ENCODE measurements at places on chromosomes 16 and 17.

GRCh38 chr17:72332367-72332766 lies 211.5 kb downstream of the SOX9 start:
- DNase-seq = no peak

DNA sequence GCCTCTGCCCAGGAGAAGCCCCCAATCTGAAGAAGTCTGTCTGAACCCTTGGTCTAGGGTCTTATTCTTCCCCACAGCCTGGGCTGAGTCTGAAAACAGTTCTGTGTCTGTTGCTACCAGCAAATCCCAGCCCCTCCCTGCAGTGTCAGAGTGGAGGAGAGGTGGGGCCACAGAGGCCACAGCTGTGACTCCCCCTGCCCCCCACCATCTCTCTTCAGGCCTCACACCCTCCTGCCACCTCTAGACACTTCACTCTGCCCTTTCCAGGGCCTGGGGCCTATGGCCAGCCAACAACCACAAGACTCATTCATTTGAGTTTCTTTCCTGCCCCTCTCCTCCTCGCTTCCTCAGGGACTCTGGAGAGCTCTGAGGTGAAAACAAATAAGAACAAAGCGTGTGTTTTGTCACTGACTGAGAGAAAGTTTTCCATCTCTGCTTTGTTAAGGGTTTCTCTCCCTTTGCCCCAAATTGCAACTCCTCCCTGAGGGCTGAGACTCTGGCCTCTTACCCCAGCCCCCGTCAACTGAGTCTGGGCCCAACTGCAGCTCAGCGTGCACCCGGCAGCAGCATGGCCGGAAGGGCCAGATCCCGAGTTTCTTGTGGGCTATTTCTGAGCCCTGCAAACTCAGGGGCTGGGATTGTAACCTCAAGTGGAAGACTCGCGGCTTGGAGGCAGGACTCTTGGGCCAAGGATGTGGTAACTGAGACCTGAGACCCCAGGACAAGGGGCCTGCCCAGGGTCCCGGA lies 13.2 kb downstream of the C17orf50 start:
- no peak for DNase-seq

DNA sequence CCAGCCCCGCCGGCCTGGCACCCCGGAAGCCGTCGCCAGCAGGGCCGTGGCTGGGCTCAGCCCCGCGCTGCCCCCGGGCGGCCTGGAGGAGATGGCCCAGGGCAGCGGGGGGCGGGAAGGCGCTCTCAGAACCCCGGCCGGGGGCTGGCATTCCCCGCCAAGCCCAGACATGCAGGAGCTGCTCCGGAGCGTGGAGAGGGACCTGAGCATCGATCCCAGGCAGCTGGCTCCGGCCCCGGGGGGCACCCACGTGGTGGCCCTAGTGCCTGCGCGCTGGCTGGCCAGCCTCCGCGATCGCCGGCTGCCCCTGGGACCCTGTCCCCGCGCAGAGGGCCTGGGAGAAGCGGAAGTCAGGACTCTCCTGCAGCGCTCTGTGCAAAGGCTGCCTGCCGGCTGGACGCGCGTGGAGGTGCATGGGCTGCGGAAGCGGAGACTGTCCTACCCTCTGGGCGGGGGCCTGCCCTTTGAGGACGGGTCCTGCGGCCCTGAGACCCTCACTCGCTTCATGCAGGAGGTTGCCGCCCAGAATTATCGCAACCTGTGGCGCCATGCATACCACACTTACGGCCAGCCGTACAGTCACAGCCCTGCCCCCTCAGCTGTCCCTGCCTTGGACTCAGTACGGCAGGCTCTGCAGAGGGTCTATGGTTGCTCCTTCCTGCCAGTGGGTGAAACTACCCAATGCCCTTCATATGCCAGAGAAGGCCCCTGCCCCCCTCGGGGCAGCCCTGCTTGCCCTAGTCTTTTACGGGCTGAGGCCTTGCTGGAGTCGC lies 551 bp downstream of the WDR81 start:
- no peak for DNase-seq

DNA sequence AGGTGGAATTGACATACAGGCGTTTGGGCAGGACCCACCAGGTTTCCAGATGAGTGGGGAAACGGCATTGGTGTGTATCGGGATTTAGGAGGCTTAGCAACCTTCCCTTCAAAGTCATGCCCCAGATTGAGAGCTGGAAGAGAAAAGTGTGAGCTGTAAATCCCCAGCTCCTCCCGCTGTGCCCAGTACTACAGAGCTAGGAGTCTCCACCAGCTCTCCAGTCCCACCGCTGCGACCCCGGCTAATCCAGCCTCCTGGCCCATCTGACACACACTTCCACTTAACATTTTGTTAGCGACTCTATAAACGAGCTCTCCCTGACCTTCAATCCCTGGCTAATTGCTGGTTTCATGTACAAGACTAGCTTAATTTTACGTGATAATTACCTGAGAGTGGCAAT lies 29.9 kb upstream of the LHX1 start:
- no peak for DNase-seq

DNA sequence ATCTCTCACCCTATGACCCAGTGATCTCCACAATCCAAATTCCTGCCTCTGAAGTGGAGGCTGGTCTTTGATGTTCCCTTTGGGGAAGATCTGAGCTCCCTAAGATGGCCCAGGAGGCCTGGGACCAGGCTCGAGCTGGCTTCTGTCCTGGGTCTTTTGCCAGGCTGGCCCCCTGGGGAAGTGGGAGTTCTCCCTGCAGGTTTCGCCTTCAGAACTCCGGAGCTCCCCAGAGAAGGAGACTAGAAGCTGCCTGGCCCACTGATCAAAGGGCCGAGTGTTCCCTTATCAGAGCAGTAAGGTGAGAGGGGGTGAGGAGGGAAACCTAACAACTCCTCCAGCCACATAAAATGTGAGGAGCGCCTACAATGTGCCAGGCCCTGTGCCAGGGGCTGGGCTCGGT lies 147.1 kb downstream of the IRF8 start:
- no peak for DNase-seq

- DNase-seq = peak; percentile 93
Measured at GRCh38 chr17:50866261-50866949, at the start of gene TOB1. TSS of gene TOB1 (minus strand) at chr17:50866354. CDS start at chr17:50864017, 2,337 bp downstream.

- no peak for DNase-seq
Measured at GRCh38 chr16:82203198-82203597, 33.2 kb upstream of the MPHOSPH6 start.

DNA sequence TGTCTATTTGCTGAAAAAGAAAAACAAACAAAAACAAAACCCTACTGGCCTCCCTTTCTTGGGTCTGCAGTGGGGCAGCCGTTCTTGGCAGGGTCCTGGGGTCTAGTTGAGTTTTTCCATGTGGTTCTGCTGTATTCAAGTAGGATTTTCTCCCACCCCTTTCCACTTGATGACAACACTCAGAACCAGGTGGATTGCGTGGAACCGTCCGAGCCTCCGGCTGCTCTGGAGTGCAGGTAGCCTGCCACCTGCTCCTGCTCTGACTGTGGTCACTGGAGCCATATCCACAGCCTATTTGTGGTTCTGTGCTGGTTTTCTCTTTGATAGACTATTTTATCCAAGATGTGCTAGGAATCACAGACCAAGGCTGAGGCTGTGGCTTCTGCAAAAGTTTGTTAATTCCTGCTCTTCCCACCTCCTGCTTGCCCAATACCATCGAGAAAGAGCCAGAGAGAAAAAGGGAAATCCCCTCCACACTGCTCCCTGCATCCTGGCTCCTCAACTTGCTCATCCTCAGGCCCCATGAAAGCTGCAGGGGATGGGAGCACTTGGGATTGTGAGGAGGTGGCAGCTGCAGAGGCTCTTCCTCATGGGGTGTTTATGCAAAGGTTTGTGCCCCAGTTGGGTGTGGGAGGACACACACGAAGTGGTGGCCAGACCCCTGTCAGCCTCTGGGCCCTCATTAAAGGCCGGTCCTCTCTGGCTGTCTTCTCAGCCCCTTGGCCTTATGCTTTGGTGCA lies 377.8 kb upstream of the TNRC6C start:
- DNase-seq = no peak

DNA sequence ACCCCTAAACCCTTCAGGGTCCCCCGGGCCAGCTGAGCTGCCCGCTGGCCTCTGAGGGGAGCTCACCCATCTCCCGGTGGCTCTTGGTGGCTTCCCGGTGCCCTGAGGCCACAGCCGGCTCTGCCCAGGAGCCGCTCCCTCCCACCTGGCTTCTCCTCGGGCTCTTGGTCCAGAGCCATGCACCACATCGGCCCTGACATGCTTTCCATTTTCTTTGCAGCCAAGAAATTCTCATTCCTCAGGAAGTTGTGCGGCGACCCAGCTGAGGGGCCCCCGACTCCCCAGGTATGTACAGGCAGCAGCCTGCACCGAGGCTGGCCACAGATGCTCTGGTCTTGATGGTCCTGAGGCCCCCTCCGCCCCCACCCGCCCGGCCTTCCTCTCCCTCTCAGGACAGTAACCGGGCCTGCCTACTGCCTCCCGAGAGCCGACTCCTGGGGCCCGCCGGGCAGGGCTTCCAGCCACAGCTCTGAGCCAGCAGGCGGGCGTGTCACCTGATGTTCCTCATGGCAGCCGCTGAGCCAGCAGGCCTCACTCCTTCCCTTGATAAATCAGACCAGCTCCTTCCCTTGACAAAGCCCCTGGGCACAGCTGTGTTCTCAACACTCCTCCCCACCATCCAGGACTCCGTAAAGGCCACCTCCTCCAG lies 28.4 kb upstream of the ZFPM1 start:
- no peak for DNase-seq

DNA sequence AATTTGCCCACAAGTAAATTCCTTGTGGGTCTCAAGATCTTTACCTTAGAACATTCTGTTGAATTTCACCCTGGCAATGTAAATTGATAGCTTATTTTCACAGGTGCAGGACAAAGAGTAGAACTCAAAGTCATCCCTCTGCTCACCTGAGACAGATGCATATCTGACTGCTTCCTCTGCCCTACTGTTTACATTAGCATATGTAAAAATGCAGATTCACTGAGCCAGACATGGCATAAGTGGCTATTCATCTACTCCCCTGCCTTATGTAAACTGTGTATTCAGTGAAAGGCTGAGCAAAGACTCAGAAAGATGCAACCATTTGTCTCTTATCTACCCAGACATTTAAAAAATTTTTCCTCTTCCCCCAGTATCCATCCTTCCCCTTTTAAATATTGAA lies 22.3 kb upstream of the MILR1 start:
- no peak for DNase-seq

DNA sequence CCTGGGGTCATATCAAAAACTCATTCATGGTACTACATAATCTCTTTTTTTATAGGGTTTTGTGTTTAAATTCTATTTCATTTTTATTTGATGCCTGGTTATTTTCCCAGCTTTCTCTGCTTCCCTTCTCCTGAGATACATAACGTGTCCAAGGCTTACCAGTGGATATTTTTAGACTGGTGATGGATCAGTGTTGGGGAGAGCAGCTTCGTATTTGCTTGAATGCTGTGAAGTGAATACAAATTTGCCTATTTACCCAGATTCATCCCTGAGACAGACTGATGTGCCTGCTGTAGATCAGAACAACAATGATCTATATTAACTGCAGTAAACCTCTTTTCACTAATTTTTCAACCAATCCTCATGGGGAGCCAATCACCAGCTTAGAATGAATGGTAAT lies 43.2 kb upstream of the FOXJ1 start:
- DNase-seq = no peak

DNA sequence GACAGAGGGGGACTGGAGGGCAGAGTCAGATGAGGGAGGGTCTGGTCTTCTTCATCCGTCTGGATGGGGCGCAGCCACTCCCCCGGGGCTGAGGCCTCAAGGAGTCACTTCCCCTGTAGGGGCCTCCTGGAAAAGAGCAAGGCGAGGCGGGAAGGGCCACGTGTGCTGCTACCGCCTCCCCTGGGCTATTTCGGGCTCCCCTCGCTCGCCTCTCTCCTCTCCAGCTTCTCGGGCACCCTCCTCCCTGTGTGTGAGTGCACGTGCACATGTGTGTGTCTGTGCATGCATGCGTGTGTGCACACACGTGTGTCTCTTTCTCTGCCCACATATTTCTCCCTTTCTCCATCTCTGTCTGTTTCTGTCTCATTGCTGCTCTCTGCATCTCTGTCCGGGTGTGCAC lies 10.1 kb downstream of the GSG1L start:
- no peak for DNase-seq

DNA sequence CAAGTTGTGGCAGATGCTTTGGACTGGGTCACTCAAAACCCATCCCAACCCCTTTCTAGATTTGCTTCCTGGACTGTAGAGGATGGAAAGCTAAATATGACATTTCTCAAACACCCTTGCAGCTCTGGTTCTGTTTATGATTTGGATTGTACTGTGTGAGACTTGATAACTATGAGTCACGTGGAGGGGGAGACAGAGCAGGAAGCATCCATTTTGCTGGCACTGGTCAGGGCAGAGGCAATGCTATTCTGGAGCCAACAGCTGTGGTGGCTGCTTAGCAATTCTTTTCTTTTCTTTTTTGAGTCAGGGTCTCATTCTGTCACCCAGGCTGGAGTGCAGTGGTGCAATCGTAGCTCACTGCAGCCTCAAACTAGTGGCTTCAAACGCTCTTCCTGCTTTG lies 13.6 kb upstream of the TERF2 start:
- DNase-seq = no peak

DNA sequence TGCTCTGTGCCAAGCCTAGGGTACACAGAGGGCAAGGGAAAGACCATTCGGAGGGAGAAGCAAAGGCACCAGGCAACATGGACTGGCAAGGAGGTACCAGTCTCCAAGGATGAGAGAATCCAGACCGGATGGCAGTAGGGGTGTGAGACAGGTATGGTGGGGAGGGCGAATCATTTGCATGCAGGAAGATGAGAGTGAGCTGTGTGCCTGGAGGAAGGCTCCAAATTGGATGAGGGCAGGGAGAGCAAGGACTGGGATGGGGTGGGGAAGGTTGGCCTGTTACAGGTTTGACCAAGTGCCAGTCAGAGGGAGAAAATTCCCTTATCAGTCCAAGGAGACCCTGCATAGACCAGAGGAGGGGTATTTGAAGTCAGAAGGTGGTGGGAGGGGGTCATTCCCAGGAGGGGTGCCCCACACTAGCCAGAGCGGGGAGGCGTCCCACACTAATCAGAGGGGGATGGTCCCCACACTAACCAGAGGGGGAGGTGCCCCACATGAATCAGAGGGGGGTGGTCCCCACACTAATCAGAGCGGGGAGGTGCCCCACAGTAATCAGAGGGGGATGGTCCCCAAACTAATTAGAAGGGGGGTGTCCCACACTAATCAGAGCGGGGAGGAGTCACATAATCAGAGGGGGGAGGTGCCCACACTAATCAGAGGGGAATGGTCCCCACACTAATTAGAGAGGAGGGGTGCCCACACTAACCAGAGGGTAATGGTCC lies 737 bp downstream of the CANT1 start:
- DNase-seq = no peak

DNA sequence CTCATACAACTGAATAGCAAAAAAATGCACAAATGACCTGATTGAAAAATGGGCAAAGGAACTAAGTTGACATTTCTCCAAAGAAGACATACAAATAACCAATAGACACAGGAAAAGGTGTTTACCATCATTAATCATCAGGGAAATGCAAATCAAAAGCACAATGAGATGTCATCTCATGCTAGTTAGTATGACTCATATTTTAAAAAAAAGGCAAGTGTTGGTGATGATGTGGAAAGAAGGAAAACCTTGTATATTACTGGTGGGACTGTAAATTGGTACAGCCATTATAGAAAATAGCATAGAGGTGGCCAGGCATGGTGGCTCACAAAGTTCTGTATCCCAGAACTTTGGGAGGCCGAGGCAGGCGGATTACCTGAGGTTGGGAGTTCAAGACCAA lies 232.5 kb upstream of the ZFHX3 start:
- DNase-seq = no peak

- no peak for DNase-seq
Measured at GRCh38 chr17:77510133-77510796, 369.5 kb downstream of the SEC14L1 start.

Data from stimulated activated CD4-positive, alpha-beta T cell treated with anti-CD3 and anti-CD28 coated beads, Interleukin-12 subunit alpha, Interleukin-12 subunit beta, amount 100 ng/mL, for 48 hours (primary cell).